Stimulated activated naive CD4-positive, alpha-beta T cell (primary cell): ENCODE measurements at places on chromosomes 11 and 22.
A peak's percentile ranks its signal among the peaks of the same experiment; 100 is the strongest.

DNA sequence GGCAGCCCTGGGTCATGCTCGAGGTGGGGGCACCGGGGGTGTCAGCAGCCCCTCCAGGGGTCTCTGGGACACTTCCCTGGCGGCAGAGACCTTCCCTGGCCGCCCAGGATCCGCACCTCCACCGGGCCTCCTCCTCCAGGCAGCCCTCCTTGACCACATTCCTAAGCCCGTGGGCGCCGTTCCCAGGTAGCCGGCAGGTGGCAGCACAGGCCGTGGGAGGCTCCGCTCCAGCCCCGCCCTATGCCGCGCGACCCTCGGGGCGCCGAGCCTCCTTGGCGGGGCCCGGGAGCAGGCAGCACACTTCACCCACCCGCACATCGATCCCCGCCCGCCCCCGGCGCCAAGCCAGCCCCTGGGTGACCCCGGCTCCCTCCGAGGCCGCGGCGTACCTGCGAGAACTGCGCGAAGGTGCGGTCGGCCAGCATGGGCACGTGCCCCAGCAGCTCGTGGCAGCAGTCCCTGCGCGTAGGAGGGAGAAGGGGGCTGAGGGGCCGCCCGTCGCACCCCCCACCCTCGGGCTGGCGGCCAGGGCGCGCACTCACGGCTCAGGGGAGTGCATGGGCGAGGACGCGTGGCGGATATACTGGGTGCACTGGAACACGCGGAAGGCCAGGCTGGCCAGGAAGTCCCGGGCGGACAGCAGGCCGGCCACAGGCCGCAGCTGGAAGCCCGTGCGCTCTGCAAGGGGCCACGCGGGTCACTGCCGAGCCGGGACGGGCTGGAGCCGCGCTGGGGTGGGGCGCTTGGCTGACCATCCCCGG is 5.3 kb upstream of the INS start:
- DNase-seq, result peak; percentile 12

DNA sequence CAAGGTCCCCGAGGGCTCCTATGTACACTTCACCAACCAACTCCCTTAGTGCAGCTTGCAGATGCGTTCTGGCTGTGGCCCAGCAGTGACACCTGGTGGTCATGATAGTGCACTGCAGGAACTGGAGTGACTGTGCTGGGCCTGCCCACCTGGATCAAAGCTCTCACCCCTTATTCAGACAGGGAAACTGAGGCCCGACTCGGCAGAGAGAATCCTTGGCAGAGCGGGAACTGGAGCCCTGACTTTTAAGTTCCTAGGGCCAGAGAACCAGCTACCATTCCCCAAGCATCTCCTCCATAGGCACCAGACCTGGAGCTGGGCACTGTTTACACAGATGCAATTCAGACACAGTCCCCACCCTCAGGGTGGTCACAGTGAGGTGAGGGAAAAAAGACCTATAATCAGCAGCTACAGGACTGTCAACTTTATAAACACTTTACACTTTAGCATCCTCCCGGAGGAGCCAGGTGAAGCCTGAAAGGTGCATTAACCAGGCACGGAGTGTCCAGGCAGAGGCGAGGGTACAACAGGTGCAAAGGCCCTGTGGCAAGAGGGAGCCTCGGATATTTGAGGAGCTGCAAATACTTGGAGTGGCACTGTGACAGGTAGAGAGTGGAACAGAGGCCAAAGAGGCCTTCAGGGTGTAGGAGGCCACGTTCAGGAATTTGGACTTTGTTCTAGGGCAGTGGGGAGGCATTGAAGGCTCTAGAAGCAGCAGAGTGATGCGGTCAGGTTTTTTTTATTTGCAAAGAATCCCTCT is 22.0 kb downstream of the RHBDD3 start:
- DNase-seq, result peak; percentile 55

GRCh38 chr11:119195680-119196079 is 10.4 kb downstream of the NHERF4 start:
- no peak for DNase-seq

GRCh38 chr22:21701384-21701971 is 34.1 kb downstream of the YPEL1 start:
- no peak for DNase-seq

GRCh38 chr11:100861212-100861611 is 174.1 kb downstream of the ARHGAP42 start:
- no peak for DNase-seq

- no peak for DNase-seq
Measured at GRCh38 chr11:126926376-126926791, 74.2 kb downstream of the KIRREL3 start.
